ENCODE measurements at places on chromosomes 16 and 17. TPM values are rescaled to one million over a fixed set of nuclear protein-coding genes. Genes with fewer than 3 reads are reported as not detected.

The CHST5 gene
- not detected for total RNA-seq

The CACNG3 gene
- total RNA-seq: not detected

The ITGA2B gene
- total RNA-seq: 0.18 TPM

The CCL8 gene
- not detected for total RNA-seq

The ABCC3 gene
- 4.6 TPM for total RNA-seq

The RHBDL3 gene
- total RNA-seq: under 0.01 TPM

The RPS15A gene
- total RNA-seq: 2,241 TPM

The KCTD13 gene
- total RNA-seq: 5.7 TPM

Data from endothelial cell of coronary artery (primary cell).